AG09309 (cell line): ENCODE measurements at places on chromosomes 2 and 18.

- DNase-seq, result peak; percentile 29
Observed at GRCh38 chr18:61400716-61401115, 67.5 kb downstream of the CDH20 start.

DNA sequence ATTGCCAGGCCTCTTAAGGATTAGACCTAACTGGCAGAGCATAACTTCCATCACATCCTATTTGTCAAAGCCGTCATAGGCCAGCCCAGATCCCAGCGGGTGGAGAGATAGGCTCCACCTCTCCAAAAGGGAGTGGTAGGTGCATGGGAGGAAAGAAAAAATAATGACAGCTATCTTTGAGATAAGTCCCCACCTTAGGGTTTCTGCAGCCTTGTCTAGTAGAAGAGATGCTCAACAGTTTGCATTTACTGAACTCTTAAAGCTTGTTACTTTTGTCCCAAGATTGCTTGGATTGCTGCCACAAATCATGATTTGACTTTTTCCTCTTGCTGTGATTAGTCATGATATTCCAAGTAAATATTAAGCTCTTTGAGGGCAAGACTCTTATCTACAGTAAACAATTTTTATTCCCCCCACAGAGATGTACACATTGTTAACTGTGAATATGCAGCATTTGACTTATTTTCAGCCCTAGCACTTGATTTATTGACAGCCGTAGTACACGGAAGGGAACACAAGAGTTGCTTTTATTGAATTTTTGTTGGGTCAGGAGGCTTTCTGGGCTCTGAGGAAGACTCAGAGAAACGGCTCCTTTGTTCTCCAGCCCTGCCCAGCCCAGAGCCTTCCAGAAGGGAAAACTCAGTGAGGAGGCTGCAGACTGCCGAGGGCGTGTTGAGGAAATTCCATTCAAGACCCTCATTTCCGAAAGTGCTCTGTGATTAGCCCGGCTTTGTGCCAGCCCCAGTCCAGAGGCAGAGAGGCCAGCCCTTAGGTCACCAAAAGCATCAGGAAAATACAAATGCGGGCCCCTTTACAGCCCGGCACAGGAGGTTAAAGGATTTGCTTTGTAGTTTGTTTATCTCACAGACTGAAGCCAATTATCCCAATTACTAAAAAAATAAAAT, 75.5 kb upstream of the ZNF532 start:
- DNase-seq, result no peak

- DNase-seq, result no peak
Observed at GRCh38 chr2:5285061-5285460, 407.1 kb upstream of the SOX11 start.

GRCh38 chr18:32441533-32441932, 29.1 kb downstream of the GAREM1 start:
- DNase-seq, result no peak

- no peak for DNase-seq
Observed at GRCh38 chr18:44686156-44686555, 5.5 kb downstream of the SETBP1 start.

GRCh38 chr2:39584283-39584965, 81.3 kb upstream of the TMEM178A start:
- peak; percentile 32 for DNase-seq

DNA sequence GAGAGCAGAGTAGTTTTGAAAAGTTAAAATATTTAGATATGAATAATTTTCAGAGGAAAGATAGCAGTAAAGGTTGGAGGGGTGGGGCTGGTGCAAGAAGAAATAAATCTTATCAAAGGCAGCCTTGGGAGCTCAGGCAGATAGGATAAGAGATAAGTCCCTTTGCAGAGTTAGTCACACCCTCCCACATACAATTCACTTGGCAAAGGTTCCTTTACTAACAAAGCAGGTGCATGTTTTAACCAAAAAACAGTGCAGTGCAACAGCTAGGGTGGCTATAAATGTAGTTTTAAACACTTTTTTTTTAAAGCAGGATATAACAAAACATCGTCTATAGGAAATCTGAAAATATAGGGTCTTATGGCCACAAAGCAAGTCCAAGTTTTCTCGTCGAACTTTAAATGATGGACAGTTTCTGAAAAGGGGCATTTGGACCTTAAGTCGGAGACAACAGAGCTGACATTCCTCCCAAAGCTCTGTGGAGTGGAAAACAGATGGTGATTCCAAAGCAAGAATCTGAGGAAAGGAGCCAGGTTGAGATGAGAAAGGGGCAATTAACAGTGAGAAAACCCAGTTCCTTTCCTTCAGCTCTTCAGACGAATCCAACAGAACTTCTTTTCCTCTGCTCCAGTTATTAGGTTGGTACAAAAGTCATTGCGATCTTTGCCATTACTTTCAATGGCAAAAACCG, 53.0 kb downstream of the EPHA4 start:
- no peak for DNase-seq

DNA sequence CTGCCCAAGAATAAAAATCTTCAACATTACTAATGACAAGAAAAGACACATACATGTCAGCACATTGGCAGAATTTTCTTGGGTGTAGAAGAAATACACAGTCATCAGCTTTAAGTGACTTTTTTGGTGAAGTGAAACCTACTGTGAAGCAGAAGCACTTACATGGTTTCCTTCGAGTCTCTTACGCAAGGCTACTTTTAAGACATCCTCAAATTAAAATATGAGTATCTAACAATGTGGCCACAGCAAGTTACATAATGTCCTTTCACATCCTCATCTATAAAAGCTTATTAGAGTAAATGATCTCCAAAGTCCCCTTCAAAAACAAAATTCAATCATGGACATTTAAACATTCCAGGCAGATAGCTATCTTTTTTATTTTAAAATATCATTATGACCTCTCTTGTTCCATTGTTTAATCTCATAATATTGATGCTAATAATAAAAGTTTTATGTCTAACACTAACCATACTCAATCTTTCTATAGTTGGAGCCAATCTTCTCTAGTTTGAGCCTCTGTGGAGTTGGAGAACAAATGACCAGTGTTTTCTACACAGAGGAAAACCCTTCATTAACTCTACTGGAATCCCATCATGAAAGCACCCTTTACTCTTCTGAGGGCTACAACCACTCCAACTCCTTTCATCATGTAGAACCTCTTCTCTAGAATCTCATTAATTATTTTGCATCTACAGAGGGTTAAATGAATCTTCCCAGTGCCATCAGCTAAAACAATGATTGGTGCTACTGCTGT, 182.2 kb upstream of the ZFP36L2 start:
- no peak for DNase-seq
